Cardiac septum (tissue), 1 donor: ENCODE measurements at places on chromosomes 16 and 17. TPM values are rescaled to one million over a fixed set of nuclear protein-coding genes. Genes with fewer than 3 reads are reported as not detected.

GRCh38 chr17:17888371-17888770 lies 51.6 kb upstream of the SREBF1 start:
- no peak for DNase-seq

- DNase-seq: no peak
Observed at GRCh38 chr17:73760439-73760758, 116.2 kb upstream of the SDK2 start.

GRCh38 chr16:83742124-83742899 lies 65.5 kb upstream of the HSBP1 start:
- no peak for DNase-seq

DNA sequence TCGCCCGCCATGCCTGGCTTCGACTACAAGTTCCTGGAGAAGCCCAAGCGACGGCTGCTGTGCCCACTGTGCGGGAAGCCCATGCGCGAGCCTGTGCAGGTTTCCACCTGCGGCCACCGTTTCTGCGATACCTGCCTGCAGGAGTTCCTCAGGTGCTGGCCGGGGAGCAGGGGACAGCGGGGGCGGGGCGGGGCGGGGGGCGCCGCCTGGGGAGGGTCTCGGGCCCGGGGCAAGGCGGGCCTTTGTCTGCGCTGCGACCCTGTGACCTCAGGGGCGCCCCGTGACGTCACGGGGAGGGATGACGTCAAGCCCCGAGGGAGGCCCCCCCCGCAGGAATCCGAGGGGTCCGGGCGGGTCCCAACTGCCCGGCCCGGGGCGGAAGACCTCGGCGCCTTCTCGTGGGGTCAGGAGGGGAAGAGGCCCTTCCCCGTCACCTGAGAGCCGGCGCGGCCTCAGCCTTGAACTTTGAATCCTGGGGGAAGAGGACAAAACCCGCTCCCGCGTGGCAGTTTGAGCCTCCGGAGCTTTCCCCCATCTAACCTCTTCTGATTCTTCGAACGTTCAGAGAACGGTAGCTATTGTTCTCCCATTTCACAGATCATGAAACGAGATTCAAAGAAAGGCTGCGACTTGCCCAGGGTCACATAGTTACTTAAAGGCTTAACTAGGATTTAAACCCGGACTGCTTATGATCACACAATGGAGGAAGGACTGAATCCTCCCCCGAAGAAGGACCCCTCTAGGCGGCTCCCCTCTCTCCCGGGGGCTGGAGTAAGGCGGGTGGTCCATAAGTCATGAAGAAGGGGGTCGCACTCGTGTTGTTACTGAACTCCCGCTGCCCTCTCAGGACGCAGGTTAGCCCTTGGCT lies 527 bp downstream of the TRAF4 start:
- DNase-seq: no peak

- DNase-seq: no peak
Observed at GRCh38 chr16:1721372-1721771, 15.4 kb downstream of the MAPK8IP3 start.

DNA sequence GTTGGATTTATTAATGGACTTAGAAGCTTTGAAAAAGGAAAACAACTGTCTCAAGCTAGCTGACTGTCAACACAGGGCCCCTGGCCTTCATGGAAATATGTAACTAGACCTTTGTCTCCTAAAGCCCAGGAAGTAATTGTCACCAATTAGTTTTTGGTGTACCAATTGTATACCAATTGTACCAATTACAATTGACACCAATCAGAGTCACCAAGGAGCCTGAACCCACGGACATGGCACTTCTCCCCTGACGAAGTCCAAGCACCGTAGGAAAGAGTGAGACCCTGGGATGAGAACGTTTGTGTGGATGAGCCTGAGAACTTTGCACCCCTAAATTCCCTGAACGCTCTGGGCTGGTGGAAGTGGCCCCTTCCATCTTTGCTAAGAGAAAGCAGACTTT lies 129.0 kb downstream of the ENGASE start:
- DNase-seq: no peak

- DNase-seq: no peak
Observed at GRCh38 chr17:36760425-36760824, 159.0 kb downstream of the MRM1 start.

GRCh38 chr17:61657338-61657737 lies 66.3 kb upstream of the NACA2 start:
- no peak for DNase-seq

DNA sequence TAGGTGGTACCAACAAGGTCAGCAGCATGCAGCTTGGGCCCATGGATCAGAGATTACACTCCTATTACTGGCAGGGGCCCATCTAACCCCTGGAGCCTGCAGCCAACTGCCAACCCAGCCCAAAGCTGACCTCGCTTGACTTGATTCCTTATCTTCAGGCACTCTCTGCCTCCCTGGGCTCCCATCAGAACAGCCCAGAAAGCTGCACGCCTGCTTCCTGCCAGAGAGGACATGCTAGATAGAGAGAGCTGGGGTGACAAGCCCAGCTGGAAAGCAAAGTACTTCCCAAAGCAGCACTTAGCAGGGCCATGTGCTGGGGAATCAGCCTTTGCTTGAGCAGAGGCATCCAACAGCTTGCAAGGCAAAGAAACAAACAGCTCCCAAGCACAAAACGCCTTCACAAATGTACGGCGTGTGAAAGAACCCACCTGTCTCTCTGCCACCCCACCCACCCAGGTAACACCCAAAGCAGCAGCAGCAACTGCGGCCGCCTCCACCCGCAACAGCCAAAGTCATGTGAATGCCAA lies 74.2 kb upstream of the NLK start:
- no peak for DNase-seq

DNA sequence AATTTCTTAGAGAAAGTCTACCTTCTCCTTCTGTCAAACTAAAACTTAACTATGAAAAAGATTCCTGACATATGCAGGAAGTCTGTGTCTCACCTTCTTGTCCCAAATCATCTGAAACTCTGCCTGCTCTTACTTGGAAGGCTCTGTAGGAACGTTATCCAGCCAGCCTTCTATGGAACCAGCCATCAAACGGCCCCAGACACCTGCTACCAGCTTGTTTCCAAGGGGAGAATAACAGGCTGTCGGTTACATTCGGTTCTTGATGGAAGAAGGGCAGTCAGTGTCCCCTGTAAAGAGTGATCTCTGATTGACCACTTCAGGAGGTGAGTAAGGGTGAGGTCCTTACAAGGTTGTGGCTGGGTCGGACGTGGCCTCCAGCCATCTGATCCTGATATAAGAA lies 1.7 kb downstream of the ADAMTS18 start:
- no peak for DNase-seq

- no peak for DNase-seq
Observed at GRCh38 chr17:41982026-41982760, 15.6 kb downstream of the CNP start.

DNA sequence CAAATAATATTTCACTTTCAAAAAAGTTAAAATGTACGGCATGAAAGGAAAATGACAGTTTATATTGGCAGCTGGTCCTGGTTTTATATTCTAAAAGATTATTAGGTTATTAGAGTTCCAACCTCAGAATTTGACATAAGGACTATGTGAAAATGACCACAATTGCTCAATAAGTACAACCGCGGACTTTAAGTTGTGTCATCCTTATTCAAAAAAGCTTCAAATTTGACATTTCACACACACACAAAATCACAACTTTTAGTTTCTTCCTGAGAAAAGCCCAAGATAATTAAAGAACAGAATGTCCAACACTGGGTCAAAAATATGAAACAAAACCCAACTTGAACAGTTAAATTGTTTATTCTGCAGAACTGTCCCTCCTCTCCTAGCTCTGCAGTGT lies 133.2 kb upstream of the AXIN2 start:
- no peak for DNase-seq

- no peak for DNase-seq
Observed at GRCh38 chr17:48240562-48241130, 133.1 kb downstream of the SNX11 start.

DNA sequence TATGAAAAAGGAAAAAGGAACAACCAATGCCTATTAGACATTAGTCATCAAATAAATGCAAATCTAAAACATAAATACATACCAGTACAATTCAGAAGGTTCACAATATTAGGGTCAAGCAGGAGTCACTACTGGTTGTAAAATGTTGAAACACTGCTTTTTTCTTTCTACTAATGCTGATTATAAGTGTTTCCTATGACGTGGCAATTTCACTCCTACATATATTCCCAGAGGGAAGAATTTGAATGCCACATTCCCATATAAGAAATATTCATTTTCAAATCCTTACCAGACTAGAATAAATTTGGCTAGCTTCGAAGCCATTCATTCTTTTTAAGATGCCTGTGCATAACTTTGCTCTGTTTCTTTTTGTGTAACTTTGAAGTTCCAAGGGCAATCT lies 2.6 kb upstream of the KRTAP9-2 start:
- DNase-seq: no peak

- no peak for DNase-seq
Observed at GRCh38 chr16:83068686-83069085, 441.9 kb downstream of the CDH13 start.

DNA sequence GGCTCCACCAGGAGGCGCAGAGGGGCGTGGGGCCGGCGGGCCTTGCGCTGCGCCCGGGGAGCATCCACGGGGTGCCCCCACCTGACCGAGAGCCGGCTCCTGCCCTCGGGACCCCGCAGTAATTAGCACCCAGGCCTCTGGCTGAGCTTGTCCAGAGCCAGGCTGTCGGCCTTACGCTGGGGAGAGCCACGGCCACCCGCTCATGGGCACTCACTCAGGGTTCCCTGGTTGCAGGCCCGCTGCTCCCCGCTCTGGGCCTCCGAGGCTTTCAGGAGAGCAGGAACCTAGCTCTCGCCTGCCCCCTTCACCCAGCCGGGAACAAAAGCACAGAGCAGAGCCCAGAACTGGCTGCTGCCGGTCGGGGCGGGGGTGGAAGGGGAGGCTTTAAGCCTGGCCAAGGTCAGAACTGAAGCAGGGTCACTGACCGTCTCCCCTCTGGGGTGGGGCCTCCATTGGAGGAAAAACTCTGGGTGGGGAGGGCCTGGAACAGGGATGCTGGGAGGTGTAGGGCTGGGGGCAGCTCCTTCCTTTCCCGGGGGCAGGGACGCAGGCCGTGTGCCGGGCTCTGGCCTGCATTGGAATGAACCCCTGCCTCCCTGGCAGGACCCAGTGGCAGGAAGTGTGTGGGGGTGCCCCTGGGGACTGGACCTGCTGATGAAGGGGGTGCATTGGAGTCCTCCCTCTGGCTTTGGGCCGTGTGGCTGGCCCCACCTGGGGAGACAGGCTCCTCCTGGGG lies 12.3 kb downstream of the GLIS2 start:
- DNase-seq: peak; percentile 91

DNA sequence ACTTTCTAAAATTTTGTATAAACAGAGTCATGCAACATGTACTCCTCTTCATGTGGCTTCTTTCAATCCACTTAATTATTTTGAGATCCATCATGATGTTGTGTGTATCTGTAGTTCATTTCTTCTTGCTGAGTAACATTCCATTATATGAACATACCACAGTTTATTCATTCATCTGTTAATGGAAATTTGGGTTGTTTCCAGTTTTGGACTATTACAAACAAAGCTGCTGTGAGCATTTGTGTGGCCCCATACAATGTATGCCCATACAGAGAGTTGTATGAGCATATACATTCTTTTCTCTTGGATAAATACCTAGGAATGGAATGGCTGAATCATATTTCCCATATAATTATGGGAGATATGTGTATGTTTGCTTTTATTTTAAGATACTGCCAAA lies 85.6 kb downstream of the CLEC16A start:
- DNase-seq: no peak

DNA sequence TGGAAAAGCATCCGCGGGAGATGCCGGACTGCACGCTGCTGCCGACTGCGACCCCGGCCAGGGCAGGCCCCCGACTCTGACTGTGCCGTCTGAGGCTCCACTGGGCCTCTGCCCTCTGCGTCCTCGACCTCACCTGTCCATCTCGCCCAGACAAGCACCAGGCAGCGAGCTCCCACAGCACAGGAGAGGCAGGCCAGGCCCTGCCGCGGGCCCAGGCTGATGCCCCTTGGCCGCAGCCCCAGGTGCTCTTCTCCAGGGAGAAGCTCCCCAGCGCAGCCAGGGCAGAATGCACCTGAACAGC lies 98.1 kb upstream of the DNAH17 start:
- no peak for DNase-seq

DNA sequence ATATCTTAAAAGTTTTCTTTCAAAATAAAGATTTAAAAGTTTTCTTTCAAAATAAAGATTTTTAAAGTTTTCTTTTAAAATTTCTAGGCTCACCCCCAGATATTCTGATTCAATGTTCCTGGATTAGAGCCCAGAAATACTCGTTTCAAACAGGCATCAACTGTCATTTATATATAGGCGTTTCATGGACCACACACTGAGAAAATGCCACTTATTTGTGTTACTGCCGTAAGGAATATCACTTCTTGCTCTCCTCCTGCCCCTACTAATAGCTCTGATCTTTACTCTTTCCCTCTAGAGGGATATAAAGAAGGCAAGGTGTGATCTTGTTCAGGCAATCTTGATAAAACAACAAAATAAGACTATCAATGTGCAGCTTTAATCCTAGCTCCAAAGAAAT lies 1324.1 kb downstream of the CDH8 start:
- no peak for DNase-seq

DNA sequence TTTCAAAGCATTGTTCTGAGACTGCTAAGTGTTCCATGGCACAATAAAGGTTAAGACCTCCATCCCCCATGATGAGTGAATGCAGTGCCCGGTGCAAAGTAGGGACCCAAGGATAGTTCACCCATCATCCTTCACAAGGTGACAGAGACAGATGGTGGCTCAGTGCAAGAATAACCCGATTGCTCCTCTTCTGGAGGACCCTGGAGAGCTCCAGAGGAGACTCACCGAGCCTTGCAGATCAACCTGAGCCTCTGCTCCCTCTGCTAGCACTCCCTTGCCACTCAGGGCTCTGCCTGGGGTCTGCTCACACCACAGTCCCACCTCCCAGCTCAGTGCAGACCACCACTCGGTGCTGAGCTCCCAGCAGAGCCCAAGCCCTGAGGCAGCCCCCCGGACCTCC lies 49.3 kb downstream of the C16orf78 start:
- no peak for DNase-seq

DNA sequence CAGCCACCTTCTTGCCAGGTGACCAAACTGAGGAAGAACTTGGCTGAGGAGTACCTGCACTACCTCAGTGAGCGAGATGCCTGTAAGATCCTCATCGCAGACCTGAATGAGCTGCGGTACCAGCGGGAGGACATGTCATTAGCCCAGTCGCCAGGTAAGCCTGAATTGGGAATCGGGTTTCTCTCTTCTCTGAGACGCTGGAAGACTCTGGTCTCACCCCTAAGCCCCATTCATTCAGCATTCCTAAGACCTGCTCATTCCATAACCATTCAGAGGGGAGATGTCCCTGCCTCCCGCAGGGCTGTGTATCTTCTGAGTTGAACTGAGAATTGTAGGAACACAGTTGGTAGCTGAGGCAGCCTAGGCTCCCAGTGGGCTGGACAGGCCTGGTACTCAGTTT lies 17.0 kb upstream of the THAP11 start:
- DNase-seq: no peak

The BRICD5 gene
- total RNA-seq: 7.0 TPM

The TBC1D3B gene
- total RNA-seq: 3.3 TPM

The PIRT gene
- not detected for total RNA-seq

The DNAH17 gene
- 0.81 TPM for total RNA-seq

The HSPB9 gene
- not detected for total RNA-seq

The CD68 gene
- 11.4 TPM for total RNA-seq

The TBKBP1 gene
- total RNA-seq: 11.2 TPM

The NRN1L gene
- total RNA-seq: 2.1 TPM

The RNF227 gene
- 1.00 TPM for total RNA-seq

The KRT12 gene
- not detected for total RNA-seq

The GAA gene
- 47.0 TPM for total RNA-seq

The KRTAP17-1 gene
- not detected for total RNA-seq

The USB1 gene
- total RNA-seq: 36.0 TPM

The ELMO3 gene
- 0.92 TPM for total RNA-seq

The CDRT4 gene
- 1.8 TPM for total RNA-seq

The TANC2 gene
- 21.8 TPM for total RNA-seq

The CD300A gene
- 2.6 TPM for total RNA-seq
